Cerebellar nuclear complex (tissue), 1 donor: ENCODE measurements at places on chromosomes 2 and 18.

DNA sequence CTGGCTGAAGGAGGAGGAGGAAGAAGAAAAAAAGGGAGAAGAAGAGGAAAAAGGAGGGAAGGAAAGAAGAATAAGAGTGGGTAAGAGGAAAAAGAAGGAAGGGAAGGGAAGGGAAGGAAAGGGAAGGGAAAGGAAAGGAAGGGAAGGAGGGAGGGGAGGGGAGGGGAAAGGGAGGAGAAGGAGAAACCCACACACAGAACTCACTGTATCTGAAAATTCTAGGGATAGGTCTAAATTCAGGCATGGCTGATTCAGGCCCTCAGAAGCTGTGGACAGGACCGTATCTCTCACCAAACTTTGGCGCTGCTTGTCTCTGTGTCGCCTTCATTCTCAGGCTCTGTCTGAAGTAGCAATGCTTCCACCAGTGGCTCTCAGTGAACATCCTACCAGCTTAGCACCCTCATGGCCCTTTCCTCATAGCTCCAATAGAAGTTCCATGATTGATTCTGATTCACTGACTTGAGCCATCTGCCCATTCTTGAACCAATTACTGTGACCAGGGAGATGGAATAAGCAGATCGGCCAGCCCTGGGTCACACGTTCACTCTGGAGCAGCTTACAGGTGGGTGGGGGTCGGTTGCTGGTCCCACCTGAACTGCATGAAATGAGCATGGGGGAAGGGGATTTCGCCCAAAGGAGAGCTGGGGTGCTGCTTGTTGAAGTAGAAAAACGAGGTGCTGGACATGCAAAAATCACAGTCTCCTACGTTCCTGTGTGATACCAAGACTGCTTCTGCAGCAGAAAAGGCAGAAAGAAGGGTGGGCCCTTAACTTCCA, 59.7 kb downstream of the TTC32 start:
- DNase-seq: no peak

DNA sequence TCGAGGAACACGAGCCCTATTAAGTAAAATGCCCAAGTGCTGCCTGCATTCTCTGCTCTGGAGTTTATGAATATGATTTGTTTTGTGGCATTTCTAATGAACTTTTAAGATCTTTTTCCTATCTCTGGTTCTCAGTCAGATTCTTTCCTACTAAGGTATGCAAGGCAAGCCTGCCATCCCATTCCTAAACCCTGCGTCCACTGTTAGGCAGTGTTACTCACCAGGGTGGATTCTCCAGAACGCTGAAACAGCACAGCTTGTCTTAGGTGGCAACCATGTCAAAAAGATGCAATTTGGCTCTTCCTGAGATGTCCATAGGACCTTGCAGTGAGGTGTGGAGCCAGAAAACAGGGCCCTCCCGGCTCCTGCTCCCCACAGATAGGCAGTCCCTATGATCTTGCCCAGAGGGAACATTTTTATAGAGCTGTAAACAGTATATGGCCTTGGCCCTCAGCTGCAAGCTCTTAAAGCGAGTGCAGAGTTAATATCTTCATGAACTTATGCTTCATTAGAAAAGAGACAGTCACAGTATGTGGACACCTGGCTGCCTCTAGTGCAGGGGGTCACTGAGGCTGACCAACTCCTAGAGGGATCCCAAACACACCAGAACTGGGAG, 84.4 kb downstream of the TPGS2 start:
- DNase-seq: no peak

GRCh38 chr18:9866627-9867026, 19.1 kb upstream of the TXNDC2 start:
- DNase-seq: no peak

- no peak for DNase-seq
These were observed 54.9 kb upstream of the CAPN13 start for GRCh38 chr2:30862054-30862651.

DNA sequence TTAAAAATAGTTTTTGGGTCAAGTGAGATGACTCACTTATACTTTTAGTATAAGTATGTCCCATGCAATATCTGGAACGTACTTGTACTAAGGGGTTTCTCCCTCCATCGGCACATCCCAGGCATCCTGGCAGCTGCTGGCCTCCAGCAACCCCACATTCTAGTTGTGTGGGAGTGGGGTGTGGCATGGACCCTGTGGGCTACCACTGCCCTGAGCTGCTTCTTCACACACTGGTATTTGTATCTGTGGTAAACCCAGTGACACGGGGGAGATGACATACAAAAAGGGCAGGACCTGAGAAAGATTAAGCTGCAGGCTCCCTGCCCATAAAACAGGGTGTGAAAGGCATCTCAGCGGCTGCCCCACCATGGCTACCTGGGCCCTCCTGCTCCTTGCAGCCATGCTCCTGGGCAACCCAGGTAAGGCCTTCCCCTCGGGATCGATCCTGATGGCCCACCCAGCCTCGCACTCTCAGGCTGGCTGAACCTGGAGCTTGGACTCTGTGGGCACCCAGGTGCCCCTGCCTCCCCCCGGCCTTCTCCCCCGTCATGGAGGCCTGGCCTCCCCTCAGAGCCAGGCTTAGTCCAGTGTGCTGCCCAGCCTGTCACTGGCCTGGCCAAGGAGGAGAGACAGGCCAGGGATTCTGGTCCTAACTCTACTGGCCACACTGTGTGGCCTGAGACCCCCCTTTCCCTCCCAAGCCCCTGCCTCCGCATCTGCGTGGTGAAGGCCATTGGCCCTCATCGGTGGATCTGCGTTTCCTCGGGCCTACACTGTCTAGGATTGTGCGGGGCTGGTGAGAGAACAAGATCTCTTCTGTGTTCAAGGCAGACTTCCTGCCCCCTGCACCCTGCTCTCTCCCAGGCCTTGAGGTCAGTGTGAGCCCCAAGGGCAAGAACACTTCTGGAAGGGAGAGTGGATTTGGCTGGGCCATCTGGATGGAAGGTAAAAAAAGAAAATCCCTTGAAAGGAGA, at the start of gene GNLY:
GNLY (plus strand) TSS at position 307 of the 974 bp plus-strand sequence; CDS start at position 368, 61 bp downstream.
- DNase-seq: no peak

GRCh38 chr18:77079954-77080682, 52.5 kb downstream of the MBP start:
- no peak for DNase-seq

DNA sequence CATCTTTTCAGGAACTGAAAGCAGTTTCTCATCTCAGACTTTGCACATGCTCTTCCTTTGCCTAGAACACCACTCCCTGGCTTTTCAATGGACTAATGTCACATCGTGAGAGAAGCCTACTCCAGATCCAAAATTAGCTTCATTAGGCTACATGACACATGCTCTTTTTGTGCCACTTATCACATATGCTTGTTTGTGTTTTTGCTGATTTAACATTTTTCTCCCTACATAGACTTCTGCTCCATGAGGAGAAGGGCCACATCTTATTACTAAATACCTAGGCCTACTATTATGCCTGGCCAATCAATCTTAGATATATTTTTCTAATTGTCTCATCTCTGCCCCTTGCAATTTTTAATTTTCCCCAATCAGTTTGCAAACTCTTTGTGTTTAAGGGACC, 186.4 kb upstream of the LHCGR start:
- no peak for DNase-seq

GRCh38 chr2:64978514-64979268, 10.5 kb upstream of the SLC1A4 start:
- no peak for DNase-seq

DNA sequence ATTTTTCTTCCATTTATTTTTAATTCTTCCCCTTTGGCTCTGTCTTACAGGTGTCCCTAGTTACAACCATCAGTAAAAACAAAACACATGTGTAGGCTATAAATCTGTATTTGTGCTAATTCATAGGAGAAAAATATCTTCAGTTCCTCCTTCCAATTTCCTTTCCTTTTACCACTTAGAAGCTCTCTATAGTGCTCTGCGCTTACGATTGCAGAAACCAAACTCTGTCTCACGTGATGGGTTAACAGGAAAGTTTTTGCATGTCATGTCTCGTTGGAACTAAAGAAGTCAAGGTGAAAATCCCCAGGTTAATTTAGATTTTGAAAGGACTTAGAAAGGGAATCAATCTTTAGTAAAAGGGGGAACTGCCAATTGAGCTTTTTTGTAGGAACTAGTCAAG, 1390.5 kb upstream of the ZEB2 start:
- no peak for DNase-seq

DNA sequence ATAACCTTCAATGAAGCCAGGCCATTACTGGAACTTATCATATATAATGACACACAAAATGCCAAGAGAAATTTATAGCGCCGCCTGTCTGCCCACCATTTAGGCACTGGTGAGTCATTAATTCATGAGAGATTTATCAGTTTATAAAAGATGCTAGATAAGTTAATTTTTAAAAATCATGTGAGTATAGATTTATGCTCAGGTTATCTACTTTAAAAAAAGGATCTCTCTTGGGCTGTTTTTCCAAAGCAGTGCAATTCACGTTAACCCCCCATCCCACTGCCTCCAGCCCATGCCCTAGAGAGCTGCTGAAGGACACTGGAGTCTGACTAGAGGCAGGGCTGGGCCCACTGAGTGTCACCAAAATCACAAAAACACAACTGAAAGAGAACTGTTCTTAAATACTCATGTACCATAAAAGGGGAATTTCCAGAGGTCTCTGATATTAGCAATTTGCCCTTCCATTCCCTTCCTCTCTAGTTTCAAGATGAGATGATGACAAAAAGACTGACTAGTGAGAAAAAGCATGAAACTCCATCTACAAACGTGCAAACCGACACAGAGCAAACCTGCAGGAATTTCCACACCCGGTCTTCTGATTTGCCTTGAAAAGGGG, 160.8 kb downstream of the BCL2 start:
- no peak for DNase-seq

GRCh38 chr2:16726147-16726546, 60.5 kb upstream of the CYRIA start:
- no peak for DNase-seq

DNA sequence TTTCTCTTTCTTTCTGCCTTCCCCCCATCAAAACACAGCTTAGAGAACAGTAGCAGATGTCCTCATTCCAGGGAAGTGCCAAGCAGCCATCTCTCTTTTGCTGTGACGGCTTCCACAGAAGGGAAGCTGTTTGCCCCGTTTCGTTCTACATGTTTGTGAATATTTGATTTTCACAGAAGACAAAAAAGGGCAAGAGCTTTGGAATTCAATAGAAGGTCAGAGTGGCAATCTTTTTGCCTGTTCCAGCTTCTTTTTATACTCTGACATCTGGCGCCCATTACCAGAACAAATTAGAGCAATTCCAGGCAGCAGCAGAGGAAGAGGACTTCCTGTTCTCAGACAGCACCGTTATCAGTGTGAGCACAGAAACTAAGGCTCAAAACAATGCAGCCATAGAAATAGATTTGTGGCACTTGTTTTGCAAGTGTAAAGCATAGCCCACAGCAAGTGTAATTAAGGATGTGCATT, 79.0 kb upstream of the CDH19 start:
- DNase-seq: peak; percentile 45

DNA sequence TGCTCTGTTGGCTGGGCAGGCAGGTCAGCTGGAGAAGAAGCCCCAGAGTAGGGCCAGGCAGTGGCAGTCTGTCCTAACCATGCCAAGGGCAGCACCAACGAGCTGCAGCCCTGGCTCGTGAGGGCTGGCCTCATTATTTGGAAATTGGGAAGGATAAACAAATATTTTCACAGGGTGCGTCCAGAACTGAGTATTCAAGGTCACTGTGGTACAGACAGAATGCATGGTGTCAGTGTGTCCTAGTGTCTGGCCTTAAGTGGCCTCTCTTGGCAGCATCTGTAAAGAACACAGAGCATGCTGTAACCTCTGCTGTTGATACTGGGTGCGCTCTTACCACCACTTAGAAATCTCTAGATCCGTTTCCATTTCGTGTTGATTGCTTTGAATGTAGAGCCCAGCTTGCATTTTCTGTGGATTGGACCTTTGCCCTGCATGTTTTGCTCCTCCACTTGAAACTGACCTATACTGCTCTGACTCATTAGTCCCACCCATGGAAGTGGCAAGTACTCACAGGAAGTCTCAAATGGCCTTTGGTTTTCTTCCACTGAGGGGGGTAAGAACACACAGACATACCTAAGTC, 88.2 kb downstream of the GREB1L start:
- DNase-seq: no peak

GRCh38 chr18:51660188-51660715, 462.8 kb upstream of the MEX3C start:
- no peak for DNase-seq

GRCh38 chr2:239780236-239780994, 244.7 kb downstream of the NDUFA10 start:
- no peak for DNase-seq

DNA sequence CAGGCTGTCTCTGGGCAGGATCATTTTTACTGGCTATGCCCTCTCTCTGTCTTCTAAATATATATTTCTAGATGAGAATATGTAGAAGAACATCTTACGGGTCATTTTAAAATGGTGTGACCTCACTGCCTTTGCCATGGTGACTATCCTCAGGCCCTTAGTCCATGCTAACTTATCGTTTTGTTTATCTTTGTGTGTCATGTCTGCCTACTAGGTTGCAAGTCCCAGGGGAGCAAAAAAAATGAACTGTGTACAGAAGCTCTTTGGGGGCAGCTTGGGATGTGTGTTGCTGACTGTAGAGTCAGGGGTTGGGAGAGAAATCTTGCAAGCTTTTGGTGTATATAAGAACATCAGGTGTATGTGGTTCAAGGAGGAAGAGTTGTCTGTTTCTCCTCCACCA, 11.0 kb downstream of the CPSF3 start:
- DNase-seq: no peak

GRCh38 chr2:104772996-104773395, 80.9 kb upstream of the POU3F3 start:
- DNase-seq: no peak

DNA sequence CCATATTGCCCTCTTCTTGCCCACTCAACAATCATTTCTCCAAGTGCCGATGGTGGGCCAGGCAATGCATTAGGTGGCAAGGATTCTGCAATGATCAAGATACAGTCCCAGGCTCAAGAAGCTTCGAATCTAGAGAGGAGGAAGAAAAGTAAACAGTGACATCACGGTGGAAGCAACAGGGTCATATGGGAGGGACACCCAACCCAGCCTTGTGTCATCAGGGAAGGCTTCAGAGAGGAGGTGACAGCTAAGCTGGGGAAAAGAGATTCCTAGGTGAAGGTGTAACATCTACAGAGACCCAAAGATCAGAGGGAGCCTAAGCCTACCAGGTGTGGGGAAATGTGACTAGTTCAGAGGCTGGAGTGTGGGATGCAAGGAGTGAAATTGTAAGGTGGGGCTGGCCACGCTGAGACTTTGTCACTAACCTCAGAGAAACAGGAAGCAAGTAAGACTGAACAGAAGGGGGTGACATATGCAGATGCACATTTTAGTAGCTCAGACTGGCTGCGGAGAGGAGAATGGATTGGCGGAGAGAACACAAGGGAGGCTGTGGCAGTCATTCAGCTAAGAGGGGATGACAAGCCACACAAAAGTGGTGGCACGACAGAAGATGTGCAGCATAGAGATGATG, 104.9 kb downstream of the ANKRD44 start:
- no peak for DNase-seq

- DNase-seq: no peak
These were observed 132.7 kb upstream of the TTC27 start for GRCh38 chr2:32495139-32495538.

- DNase-seq: no peak
These were observed 49.0 kb downstream of the STRADB start for GRCh38 chr2:201500534-201500933.
